ENCODE measurements at places on chromosomes 12 and 14.

- no peak for DNase-seq
Measured at GRCh38 chr14:105028251-105028927, 7.5 kb upstream of the CDCA4 start.

DNA sequence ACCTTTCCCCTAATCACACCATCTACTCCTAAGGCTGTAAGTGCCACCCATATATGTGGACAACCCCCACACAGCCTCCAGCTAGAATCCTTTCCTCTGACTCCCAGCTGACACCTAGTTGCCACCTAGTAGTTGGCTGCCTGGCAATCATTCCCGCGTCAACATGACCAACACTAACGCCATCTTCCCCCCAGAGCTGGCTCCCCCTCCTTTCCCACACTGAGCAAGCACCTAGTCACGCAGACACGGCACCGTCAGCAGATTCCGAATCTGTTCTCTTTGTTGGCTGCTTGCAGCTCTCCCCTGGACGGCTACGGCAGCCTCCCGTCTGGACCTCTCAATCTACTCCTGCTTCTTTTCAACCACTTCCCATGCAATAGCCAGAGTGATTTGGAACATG is 27.7 kb downstream of the UBR7 start:
- DNase-seq = no peak

DNA sequence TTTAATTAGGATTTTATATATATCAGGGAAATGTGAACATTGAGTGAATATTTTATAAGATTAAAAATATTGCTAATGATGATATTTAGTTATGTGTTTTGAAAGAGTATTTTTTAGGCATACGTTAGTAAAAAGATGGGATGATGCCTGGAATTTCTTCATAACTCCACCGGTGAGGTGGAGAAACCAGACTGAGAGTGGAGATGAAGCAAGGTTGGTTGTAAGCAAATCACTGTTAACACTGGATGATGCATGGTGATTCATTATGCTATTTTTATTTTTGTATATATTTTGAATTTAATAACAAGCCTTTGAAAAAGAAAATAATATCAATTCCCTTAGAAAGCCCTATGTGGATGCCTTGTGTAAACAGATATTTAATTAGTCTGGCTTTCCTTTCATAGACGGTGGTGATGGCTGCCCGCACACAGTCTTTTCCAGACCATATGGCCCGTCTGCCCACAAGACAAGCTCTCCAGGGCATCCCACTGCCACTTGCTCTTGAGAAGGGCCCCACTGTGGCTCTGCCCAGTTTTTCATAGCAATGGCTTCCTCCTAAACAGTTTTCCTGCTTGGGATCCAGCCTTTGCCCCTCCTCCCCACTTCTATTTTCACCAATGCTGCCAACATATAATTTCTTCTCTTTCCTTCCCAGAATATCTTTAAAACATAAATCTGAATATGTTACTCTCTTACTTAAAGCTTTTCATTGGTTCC is 95.4 kb downstream of the HELB start:
- DNase-seq = no peak

DNA sequence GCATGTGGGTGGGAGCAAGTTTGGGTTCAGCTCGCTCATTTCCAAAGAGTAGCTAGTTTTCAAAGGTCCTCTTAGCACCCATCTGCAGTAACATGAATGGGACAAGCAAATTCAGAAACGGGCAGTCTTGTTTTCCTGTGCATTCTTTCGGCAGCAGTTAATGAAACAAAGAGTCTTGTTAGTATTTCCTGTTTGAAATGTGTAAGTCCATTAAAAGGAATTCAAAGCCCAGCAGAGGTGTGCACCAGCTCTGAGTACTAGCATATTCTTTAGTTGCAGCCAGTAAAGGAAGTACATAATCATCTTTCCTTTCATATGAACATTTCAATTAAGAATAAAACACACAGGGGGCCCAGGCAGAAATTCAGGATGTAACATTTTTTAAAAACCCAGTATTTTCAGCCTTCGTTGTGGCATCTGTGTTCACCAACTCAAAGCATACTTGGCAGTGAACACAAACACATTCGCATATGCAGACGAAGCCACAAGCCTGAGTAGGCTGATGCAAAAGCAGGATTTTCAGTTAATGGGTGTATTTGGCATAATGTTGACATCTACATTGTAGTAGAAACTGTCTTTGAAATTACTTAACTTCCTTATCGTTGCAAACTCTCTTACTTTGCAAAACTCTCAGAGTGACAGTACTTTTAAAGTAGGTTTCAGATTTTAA is 570.0 kb upstream of the FLRT2 start:
- no peak for DNase-seq

DNA sequence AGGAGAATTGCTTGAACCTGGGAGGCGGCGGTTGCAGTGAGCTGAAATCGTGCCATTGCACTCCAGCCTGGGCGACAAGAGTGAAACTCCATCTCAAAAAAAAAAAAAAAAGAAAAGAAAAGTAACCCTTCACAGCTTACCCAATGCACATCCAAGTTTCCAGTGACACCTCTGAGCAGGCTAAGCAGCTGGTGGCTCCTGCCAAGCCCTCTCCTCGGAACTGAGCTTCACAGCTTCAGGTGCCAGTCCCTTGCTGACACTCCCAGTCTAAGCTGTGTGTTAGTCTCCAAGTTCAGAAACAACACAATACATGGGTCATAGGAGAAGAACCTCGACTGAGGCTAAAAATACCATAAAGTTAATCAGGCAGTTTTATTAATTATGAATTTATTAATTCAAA is 7.9 kb downstream of the CD9 start:
- DNase-seq = peak; percentile 16

DNA sequence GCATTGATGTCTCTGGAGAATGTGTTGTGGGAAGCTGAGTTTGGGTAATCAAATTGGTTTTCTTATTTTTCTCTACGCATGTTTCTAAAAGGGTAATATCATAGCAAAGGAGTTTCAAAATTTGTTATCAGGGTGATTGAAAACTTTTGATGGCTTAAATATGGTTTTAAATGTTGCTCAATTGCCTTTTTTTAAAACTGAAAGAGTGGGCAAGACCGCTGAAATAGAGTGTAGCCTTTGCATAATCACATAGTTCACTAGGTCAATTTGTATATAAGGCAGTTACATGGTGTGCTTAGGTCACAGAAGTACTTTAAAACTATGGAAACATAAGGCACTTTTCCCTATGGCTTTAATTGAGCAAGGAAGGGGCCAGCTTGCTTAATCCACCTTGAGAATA is 167.4 kb downstream of the SNAPC1 start:
- no peak for DNase-seq

DNA sequence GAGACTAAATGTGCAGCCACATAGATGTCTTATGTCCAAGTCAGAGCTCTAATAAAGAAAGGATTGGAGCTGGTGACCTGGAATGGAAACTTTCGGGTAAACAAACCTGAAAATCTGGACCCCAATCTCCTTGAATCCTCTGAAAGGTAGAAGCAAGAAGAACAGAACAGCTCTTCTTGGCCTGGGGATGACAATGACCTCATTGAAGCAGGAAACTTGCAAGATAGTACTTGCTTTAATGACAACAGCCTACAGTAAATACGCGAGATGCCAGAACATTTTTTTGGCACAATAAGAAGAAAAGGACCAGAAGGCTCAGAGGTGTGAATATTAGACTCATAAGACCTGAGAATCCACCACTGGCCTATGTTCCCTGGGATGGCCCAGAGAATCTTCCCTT is 4.1 kb upstream of the PRIMA1 start:
- DNase-seq = no peak

DNA sequence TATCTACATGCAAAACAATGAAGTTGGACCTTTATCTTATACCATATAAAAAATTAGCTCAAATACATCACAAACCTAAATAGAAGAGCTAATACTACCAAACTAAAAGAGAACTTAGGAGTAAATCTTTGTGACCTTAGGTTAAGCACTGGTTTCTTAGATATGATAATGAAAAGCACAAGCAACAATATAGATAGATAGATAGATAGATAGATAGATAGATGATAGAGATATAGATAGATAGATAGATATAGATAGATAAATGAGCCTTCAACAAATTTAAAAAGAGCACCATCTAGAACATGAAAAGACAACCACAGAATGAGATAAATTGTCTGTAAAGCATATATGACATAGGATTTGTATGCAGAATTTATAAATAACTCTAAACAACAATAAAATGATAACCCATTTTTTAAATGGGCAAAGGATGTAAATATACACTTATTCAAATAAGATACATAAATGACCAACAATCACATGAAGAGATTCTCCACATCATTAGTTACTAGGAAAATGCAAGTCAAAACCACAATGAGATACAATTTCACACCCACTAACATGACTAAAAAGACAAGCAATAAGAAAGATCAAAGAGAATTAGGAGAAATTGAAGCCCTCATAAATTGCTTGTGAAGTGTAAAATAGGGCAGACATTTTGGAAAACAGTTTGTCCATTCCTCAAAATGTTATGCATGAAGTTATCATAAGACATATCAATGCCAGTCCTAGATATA is 293.7 kb downstream of the BTG1 start:
- no peak for DNase-seq

DNA sequence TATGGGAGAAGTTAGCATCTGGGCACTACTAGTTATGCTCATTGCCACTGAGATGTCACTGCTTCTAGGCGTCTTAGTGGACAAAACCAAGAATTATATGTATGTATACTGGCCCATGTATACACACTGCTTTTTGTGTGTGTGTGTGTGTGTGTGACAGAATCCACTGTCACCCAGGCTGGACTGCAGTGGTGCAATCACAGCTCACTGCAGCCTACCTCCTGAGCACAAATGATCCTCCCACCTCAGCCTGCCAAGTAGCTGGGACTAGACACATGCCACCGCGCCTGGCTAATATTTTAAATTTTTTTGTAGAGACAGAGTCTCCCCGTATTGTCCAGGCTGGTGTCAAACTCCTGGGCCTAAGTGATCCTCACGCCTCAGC is 25.2 kb downstream of the LIMA1 start:
- no peak for DNase-seq

DNA sequence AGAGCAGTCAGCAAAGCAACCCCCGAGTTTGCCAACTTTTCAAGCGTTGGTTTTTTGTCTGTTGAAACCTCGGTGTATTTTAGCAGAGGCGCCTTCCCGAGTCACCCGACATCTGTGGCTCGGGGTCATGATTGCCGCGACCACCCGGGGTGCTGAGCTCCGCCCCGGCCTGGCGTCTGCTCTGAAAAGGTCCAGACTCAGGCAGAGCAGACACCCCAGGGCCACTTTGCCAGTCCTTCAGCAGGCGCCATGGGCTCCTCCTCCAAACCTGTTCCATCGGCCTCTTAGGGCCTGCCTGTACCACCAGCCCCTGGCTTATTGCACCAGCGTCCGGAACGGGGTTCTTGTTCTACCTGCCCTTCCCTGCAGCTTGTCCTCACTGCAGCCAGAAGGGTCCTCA is 19.1 kb downstream of the ANKRD9 start:
- no peak for DNase-seq

DNA sequence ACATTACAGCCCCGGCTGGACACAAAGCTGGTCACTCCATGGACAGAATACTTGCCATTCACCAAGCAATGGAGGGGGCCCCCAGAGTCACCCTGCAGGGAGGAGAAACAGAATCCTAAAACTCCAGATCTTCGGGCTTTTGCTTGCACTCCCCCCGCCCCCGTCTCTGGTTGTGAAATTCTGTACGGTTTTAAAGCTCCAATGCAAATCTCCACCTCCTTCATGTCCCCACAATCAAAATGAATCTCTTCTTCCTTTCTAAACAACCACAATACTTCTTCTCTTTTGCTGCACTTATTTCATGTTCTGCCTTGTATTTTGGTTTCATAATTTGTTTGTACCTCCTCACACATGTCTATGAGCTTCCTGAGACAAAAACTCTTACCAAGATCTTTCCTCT is 5.8 kb upstream of the BIN2 start:
- no peak for DNase-seq

DNA sequence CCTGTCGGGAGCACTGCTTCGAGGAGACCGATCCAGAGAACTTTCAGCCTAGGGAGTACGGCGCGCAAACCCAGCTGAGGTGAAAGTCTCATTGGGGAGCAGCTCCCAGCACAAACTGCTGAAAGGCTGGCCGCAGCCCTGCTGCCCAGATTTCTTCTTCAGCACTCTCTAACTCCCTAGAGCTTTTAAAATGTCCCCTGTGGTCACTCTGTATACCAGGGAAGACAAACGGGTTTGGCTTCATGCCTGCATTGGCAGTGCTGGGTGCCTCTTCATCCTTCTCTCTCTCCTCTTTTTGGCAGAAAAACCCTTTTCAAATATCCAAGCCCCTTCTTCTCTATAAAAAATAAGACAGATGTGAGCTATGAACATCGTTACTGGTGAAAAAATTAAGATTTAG is 34.9 kb downstream of the BBS10 start:
- no peak for DNase-seq

GRCh38 chr14:77299771-77300170 is 20.9 kb downstream of the POMT2 start:
- no peak for DNase-seq

GRCh38 chr12:116090516-116090915 is 187.0 kb downstream of the MED13L start:
- no peak for DNase-seq

GRCh38 chr12:18578191-18578590 is 159.6 kb downstream of the PLCZ1 start:
- no peak for DNase-seq

DNA sequence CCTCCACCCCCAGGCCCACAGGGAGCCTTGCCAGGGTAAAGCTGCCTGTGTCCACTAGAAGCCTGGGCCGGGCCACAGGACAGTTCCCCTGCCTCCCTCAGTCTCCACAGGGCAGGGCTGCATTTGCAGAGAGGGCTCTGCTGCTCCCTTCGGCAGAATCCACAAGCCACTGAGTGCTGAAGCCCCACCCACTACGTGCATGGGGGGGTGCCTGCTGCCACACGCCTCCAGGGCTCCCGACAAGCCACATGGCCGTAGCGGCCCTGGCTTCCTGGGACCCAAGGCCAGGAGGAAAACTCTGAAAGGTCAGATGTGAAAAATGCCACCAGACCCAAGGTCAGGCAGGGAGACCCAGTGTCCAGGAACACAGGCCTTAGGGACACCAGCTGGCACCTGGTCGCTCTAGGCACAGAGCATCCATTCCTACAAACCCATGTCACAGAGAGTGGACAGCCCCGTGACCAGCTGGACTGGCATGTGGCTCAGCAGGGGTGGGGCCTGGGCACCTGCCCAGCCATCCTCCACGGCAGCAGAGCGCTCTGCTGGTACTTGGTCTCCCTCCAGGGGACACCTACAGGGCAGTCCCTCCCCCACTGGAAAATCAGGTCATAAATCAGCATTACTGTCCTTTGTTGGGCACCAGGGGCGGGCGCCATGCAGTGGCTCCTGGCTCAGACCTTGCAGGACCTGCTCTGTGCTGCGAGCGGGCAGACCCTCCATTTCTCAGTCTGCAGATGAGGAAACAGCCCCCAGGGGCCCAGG is 42.9 kb downstream of the CCDC85C start:
- no peak for DNase-seq

- no peak for DNase-seq
Measured at GRCh38 chr12:124816295-124816854, 47.3 kb downstream of the SCARB1 start.
